ENCODE measurements at places on chromosomes 2 and 18.

DNA sequence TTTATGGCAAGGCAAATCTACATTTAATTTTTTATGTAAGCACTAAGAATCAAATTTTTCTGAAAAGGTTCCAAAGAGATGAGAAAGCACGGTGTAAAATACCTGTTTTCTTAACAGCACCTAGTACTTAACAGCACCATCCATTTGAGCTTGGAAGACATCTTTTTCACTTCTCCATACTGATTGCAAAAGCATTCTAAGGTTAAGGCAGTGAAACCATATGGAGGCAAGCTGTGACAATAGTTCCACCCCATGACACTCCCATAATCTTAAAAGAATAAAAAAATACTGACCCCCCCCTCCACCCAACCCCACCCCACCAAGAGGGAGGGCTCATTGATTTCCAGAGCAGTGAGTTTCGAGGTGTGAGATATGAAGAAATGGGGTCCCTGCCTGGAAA lies 60.6 kb downstream of the ZCCHC2 start:
- DNase-seq, result no peak

GRCh38 chr2:105100046-105100840 lies 62.4 kb downstream of the MRPS9 start:
- DNase-seq, result peak; percentile 20

DNA sequence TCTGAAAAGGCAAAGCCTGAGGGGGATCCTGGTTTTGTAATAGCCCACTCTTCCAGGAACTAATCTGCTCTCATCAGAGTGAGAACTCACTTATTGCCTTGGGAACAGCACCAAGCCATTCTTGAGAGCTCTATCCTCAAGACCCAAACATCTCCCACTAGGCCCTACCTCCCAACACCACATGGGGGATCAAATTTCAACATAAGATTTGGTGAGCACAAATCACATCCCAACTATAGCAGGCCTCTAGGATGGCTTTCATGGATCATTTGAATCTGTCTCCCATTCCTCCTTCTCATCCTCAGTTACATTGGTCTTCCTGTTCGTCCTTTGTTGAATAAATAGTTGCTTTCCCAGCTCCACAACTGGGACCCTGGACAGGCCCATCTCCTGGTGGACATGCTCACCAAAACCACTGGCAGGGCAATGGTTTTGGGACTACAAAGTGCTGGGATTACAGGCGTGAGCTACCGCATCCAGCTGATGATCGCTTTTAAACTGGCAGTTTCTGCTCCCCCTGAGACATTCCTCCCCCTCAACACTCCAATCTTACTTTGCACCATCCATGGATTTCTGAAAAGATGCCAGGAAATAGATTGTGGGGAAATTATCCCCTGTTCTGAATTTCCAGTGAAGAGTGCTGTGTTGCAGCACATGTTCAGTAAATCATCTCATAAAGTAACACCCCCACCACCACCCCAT lies 42.6 kb downstream of the MCFD2 start:
- DNase-seq, result no peak

GRCh38 chr2:31054842-31055388 lies 83.3 kb downstream of the GALNT14 start:
- DNase-seq, result no peak

GRCh38 chr2:96091141-96091710 lies 25.1 kb downstream of the ADRA2B start:
- DNase-seq, result no peak

GRCh38 chr18:58186258-58186948 lies 142.4 kb downstream of the NEDD4L start:
- no peak for DNase-seq

DNA sequence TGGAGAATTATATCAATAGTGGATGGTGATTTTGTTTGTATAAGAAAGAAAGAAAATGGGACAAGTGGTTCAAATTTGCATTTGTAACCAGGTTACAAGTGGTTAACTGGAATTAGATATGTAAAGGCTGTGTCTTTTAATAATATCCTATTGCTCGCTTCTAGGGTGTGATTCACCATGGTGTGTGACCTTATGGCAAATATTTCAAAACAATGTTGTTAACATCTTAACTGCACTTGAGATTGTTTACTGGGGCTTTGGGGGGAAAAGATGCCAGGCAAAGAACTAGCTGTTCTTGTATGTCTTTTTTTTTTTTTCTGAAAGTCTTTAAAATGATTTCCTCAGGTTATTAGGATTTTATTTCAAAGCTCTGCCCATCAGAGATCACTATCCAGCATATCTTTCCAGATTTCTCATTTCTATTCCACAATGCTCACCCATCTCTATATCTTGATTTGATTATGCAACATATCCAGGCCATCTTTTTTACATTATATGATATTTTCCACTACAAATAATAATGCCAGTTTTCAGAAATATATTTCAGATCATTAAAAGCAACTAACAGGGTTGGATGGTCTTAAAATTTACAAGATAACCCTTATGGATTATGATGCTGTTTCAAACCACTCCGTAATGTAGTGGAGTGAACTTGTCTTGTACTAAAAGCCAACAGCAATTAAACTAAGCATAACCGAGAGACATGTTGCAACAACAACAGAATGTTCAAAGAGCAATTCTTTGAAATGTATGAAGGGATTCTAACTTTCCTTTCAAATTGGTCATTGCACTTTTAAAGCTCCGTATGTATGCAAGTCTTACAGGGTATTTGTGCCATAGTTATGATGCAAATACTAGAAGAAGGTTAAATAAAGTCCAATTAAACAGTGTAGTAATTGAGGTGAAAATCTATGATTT lies 341.5 kb upstream of the ETAA1 start:
- no peak for DNase-seq

All from germinal center (tissue), 1 donor.